ENCODE measurements at places on chromosomes 7 and 10.

- no peak for DNase-seq
These were observed 106.2 kb downstream of the ZFAND4 start for GRCh38 chr10:45566415-45566814.

- DNase-seq: no peak
These were observed 210.8 kb downstream of the DIP2C start for GRCh38 chr10:478471-479245.

- DNase-seq: no peak
These were observed 193.2 kb upstream of the HABP2 start for GRCh38 chr10:113359655-113360054.

DNA sequence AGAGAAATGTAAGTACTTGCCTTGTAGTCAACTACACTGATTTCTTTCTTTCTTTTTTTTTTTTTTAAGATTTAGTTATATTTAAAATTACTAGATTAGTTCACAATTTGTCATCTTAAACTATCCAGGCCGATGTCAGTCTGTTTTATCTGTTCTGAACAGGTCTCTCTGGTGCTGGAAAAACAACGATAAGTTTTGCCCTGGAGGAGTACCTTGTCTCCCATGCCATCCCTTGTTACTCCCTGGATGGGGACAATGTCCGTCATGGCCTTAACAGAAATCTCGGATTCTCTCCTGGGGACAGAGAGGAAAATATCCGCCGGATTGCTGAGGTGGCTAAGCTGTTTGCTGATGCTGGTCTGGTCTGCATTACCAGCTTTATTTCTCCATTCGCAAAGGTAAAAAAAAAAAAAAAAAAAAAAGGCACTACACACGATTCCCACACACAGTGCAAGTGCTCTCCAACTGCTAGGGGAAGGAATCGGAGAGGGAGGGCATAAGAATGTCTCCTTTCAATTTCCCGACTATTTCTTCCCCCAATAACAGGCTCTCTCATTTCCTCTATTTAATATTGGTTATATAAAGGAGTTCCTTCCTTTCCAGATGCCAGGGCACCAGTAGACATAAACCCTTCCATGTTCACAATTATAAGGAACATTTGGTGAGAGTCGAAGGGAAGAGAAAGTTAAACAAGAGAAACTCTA lies 53.4 kb downstream of the PAPSS2 start:
- no peak for DNase-seq

- DNase-seq: no peak
These were observed 99.2 kb downstream of the ARID5B start for GRCh38 chr10:62000726-62001125.

- DNase-seq: no peak
These were observed 5.2 kb upstream of the MALRD1 start for GRCh38 chr10:19043431-19043830.

DNA sequence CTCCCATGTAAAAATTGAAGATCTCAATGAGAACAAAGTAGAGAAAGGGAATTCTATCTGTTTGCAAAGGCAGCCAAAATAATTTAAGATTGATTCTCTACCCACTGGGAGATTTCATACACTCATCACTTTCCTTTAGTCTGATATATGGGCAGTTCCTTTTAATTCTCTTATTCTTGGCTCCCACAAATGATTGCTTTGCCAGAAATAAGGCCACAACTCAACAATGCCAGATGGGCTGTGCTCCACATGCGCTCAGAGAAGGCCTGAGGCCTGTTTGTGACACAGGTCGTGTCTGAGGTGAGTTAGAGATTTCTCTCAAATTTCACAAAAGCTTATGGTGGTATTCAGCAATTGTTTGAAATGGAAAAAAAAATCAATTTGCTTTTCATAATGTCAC lies 501.9 kb upstream of the SEMA3D start:
- DNase-seq: no peak

DNA sequence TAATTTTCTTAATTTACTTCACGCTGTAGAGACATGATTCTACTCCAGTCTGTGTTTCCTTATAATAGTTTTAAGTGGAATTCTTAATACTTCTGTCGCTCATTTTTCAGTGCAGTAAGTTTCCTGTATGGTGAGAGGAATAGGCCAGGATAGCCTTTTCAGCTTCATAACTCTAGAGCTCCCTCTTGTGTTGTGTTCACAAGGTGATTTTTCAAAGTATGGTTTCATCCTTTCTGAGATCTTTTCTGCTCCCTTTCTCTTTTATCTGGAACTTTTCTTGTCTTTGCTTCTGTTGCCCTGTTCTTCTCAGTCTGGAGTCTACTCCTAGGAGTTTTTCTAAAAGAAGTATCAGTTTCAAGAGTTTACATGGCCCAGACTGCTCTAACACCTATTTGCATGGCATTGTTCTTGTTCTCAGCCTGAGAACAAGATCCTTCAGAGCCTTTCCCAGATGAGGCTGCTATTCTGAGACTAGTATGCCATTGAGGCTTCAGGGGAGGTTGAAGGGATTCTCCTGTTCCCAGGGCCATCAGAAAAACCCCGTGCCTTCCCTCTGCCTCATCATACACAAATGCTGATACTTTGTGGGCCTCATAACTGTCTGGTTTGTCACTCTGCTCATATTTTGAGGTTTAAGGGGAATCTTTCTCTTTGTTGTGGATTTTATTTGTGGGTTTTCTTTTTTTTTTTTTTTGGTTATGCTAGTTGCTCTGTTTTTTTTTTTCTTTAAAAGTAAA lies 21.8 kb downstream of the NET1 start:
- DNase-seq: no peak

GRCh38 chr10:123604506-123604905 lies 61.6 kb upstream of the GPR26 start:
- DNase-seq: no peak

- no peak for DNase-seq
These were observed 38.5 kb downstream of the COL1A2 start for GRCh38 chr7:94433224-94433623.

DNA sequence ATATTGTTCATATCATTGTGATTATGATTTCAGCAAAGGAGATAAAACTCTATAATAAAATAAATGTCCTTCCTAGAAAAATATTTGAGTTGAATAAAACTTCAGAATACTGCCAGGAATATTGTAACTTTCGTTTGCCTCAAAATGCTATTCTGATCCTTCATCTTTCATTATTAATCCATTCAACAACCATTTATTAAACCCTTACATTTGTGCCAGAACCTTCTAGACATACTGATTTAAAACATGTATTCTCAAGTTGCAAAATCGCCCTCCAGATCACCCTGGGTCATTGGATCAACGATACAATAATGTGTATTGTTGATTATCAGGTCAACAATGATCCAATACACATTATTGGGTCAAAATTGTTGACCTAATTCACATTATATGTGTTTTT lies 759.8 kb downstream of the CNTNAP2 start:
- DNase-seq: no peak
